ENCODE measurements at places on chromosomes 6 and 20.

GRCh38 chr6:45533386-45533785, 155.7 kb upstream of the SUPT3H start:
- no peak for DNase-seq

DNA sequence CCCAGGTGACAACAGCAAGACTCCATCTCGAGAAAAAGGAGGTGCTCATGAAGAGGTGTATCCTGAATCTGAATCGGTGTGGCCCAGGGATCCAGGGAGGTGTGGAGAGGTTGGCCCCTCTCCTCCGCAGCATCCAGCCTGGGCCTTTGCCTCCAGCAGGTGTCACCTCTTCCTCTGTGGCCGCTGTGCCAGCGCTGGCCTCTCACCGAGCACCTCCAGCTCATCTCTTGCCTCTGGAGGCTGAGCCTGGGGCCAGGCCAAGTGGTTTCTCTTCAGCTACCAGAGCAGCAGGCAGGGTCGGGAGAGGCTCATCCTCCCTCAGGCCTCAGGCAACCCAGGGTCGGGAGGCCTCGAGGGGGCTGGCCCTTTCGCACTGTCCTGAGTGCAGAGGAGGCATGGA, 1.2 kb upstream of the COL20A1 start:
- no peak for DNase-seq

DNA sequence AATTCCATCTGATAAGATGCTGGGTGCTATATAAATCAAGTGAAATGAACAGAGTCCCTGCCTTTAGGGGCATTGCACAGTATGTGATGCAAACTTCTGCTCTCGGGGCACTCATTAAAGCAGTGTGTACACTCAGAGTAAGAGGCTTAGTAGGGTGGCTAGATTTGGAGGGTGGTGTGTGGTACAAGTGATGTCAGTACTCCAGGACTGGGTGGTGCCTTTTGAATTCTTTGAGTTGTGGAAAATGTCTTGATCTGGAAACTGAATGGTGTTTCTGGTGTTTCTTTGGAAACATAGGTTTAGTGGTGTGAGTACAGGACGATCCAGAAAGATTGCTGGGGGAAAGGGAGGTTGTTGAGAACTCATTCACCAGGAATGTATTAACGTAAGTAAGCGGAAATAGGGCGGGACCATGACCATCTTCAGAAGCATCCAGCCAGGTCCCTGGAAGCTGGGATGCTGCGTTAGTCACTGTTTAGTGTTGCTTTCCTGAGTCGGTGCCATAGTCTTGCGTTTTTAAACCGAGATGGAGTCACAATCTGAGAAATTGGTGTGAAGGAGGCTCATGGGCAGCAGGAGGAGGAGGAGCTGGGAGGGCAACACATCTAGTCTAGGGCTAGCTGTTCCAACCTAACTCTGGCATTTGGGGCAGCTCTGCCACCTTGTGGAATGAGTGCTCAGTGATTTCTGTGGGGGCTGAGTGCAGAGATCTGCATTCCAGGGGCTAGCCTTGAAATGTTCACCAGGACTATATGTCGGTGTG, 70.3 kb downstream of the SCAND1 start:
- DNase-seq, result no peak

DNA sequence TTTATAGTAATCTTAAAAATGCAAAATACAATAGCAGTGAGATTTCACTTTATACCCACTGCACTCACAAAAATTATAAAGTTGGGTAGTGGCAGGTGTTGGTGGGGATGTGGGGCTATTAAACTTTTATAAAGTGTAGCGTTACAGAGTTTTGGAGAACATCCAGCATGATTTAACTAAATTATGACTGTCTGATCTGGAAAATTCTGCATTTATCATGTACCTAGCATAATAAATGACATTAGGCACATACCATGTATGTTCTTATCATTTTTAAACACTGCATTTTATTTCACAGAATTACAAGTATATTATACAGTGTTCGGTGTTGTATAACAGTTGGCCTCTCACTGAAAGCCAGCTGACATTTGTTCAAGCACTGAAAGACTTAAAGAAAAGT, 169.9 kb downstream of the ADGB start:
- no peak for DNase-seq

GRCh38 chr6:154962753-154963152, 32.4 kb upstream of the TIAM2 start:
- DNase-seq, result no peak

- DNase-seq, result no peak
Observed at GRCh38 chr6:112231594-112232060, 22.7 kb downstream of the LAMA4 start.

- peak; percentile 82 for DNase-seq
Observed at GRCh38 chr20:21391185-21391971, 5.9 kb downstream of the NKX2-4 start.

GRCh38 chr6:52937908-52938307, 28.4 kb upstream of the GSTA3 start:
- no peak for DNase-seq

GRCh38 chr6:170228946-170229310, 62.0 kb downstream of the DLL1 start:
- DNase-seq, result no peak

- DNase-seq, result no peak
Observed at GRCh38 chr6:72267470-72267869, 354.4 kb upstream of the KCNQ5 start.

DNA sequence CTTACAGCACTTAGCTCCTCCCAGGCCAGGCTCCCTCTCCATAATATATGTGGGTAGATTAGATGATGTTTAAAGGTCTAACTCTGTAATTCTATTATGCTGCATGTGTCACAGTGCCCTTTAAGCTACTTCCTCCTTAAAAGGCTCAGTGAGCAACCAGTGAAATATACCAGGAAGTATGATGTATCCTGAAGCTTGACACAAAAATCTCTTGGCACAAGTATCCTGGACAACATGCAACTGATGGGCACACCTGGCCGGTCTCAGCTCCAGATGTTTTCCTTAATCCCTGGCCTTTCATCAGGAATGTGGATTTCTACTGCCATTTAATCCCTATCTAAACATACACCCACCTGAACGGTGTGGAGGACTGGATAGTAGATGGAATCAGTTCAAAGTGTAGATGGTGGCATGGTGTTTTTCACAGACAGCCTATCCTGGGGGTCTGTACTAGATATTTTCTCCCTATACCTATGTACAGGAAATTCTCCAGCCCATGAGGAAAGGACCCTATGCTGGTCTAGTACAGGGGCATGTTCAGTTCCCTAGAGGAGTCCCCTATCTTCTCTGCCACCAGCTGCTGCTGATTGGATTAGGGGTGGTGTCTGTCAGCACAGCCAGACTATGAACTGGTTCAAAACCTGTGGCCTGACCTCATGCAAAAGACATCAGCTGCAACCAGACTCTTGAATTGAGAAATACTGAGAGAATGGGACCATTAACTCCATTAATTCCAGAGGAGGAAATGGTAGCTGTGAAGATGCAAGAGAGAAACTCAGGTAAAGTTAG, 59.4 kb upstream of the CITED2 start:
- DNase-seq, result no peak

DNA sequence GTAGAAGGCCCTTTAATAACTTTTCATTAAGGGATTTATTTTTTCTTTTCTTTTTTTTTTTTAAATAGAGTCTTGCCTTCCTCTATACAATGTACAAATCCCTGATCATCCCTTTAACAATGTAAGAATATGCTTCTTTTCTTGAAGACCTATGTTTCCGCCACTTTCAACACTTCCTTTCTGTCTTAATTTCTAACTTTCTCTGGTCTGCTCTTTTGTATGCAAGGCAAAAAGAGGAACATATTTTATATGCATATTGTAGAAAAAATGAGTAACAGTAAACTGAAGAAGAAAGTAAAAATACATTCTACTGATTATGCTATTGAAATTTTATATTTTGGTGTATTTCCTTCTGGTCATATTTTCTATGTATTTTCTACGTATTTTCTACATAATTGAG, 484.7 kb downstream of the TFAP2B start:
- no peak for DNase-seq

GRCh38 chr6:13708736-13709135, 2.9 kb downstream of the RANBP9 start:
- no peak for DNase-seq

- no peak for DNase-seq
Observed at GRCh38 chr6:70107852-70108629, 194.8 kb downstream of the COL9A1 start.

DNA sequence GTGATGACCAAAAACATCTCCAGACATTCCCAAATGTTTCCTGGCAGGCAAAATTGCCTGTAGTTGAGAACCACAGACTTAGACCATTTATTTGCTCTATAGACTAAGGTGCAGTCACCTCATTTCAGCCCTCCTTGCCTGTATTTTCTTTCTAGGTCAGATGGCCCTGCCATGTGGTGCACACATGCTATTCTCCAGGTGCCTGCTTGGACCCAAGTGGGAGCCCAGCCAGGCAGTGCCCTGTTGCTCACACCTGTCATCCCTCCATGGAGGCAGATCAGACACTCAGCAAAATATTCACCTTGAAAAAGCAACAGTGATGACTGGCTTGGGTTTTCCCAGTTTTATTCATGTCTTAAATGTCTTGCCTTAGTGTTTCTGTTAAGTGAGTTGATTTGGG, 311.4 kb downstream of the TFAP2C start:
- DNase-seq, result no peak

- no peak for DNase-seq
Observed at GRCh38 chr20:22475662-22476061, 108.7 kb downstream of the FOXA2 start.

- DNase-seq, result no peak
Observed at GRCh38 chr6:154994836-154995253, 270 bp upstream of the TIAM2 start.

- DNase-seq, result no peak
Observed at GRCh38 chr6:62390401-62390800, 104.4 kb upstream of the KHDRBS2 start.

DNA sequence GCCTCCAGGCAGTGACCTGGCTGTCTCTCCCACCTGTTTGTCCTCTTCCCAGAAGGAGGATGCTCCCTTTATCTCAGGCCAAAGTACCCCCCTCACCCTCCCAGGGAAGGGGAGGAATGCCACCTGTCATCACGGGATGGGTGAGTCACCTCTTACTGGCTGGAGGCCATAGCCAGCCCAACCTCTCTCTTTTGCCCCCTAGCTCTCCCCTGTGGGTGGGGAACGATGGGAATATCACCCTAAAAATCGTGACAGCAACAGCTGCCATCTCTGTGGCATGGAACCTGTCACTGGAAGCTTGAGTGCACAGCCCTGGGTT, 137.5 kb upstream of the PTPN1 start:
- DNase-seq, result peak; percentile 38
